ENCODE measurements at places on chromosomes 12 and 14.

- ATAC-seq, result no peak
Observed at GRCh38 chr12:132525011-132525832, 35.3 kb downstream of the FBRSL1 start.

DNA sequence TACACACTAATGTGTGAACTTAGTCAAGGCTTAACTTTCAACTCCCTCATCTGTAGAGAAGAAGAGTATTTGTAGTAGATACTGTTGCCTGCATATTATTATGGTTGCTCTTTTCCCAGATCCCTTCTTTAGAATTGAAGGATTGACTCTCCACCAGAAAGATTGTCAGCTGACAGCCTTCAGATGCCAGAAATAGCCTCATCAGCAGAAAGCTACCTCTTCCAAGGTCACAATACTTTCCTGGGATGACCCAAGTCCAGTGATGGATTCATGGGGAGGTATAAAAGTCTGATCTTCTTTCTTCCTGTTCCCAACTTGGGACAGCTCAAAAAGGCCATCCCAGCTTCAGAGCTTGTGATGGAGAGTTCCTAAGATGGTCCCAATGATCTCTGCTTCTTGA is 78.2 kb downstream of the TBX5 start:
- no peak for ATAC-seq

- no peak for ATAC-seq
Observed at GRCh38 chr12:5155866-5156265, 112.2 kb downstream of the KCNA5 start.

GRCh38 chr12:5008661-5009060 is 35.0 kb upstream of the KCNA5 start:
- no peak for ATAC-seq

DNA sequence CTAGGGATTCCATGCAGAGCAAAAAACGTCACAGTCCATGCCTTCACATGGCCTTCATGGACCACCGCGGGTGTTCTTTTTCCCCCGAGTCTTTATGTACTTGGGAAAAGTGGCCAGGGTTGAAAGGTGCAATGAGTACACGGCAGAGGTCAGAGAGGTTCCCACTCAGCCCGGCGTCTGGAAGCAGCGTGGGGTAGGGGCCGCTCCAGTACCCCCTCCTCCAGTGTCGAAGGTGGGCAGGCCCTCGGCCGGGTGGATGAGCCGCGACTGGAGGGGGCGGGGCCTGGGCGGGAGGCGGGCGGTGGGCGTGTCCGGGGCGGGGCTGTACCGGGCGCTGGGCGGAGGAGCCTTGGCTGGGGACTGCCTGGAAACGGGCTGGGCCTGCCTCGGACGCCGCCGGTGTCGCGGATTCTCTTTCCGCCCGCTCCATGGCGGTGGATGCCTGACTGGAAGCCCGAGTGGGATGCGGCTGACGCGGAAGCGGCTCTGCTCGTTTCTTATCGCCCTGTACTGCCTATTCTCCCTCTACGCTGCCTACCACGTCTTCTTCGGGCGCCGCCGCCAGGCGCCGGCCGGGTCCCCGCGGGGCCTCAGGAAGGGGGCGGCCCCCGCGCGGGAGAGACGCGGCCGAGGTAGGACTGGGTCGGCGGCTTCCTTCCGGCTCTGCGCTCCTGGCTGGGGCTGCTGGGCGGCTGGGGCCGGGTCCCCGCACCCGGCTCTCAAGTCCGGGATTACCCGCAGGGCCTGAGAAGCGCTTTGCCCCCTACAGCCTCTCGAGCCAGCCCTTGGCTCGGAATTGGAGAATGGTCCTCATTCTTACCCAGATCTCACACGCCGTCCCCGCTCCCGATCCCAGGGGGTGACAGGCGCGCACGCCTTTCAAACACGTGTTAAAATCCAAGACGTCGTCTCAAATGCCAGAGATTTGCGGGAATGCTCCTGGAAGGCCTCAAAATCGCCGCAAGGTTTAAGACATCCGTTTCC is at the start of gene RXYLT1:
RXYLT1 (plus strand) TSS at position 412 of the 984 bp plus-strand sequence; CDS start at position 464, 52 bp downstream.
- peak; percentile 98 for ATAC-seq

GRCh38 chr12:105862163-105862821 is 276.5 kb downstream of the NUAK1 start:
- ATAC-seq, result no peak

DNA sequence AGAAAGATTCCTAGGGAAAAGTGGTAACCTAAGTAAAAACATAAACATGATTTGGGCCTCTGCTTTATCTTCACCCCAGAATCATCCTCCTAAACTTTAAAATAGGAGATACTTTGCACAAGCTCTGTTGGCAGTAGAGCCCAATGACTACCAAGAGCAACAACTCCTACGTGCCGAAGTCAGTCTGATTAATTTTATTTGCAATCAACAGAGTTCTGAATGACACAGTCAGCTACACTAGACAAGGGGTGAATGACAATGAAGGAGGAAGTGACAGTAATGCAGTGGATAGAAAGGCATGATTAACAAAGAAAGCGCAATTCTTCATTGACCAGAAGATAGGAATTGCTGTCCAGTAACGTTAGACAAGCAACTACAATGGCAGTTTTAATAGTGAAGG is 957.9 kb upstream of the USP15 start:
- no peak for ATAC-seq

- ATAC-seq, result no peak
Observed at GRCh38 chr12:97805146-97805545, 342.5 kb downstream of the RMST start.

- peak; percentile 73 for ATAC-seq
Observed at GRCh38 chr12:65308601-65309071, 30.2 kb downstream of the MSRB3 start.

- no peak for ATAC-seq
Observed at GRCh38 chr12:4933411-4933810, 23.7 kb downstream of the KCNA1 start.

Measured in SK-N-SH treated with all-trans-retinoic acid at 6 μM for 48 hours (cell line).